ENCODE measurements at places on chromosomes 7 and 10.

GRCh38 chr10:98001736-98002135 is 28.7 kb downstream of the CRTAC1 start:
- DNase-seq, result no peak

GRCh38 chr7:70466725-70467364 is 665.1 kb upstream of the GALNT17 start:
- no peak for DNase-seq

- DNase-seq, result no peak
Observed at GRCh38 chr10:18261063-18261610, 120.9 kb downstream of the CACNB2 start.

- DNase-seq, result no peak
Observed at GRCh38 chr7:121525155-121525819, 129.2 kb upstream of the FAM3C start.

DNA sequence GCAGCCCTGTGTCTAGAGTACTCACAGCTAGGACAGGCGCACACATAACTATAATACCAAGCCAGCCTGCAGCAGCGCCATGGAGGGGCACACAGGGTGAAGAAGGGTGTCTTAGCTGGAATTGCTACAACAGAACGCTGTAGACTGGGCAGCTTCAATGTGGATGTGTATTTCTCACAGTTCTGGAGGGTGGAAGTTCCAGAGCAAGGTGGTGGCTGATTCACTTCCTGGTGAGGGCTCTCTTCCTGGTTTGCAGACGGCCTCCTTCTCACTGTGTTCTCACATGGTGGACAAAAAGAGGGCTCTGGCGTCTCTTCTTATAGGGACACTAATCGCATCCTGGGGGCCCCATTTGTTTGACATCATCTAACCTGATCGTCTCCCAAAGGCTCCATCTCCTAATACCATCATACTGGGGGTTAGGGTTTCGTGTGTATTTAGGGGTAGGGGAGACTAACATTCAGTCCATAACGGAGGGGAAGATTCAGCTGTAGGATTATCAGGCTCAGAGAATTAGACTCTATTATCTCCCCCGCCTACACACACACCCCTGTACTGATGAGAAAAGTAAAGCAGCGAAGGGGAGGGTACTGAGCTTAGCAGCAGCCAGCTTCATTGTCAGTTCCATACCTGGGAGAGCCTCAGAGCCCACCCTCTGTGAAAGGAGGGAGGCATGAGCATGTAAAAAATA is 289.1 kb downstream of the CCDC3 start:
- no peak for DNase-seq

DNA sequence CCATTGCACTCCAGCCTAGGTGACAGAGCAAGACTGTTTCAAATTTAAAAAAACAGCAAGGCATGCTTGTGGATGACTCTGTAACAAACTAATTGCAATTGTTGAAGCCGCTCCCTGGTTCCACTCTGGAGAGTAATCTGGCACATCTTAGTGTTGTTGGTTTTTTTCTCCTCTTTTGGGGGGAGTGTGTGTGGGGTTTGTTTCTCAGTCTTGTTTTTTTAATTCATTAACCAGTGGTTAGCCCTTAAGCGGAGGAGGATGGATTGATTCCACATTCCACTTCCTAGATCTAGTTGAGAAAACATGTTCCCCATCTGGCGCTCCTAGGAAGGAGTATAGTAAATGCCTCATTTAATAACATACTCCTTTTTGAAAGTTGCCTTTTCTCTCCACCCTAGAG is 8.6 kb upstream of the ZNF713 start:
- DNase-seq, result no peak

DNA sequence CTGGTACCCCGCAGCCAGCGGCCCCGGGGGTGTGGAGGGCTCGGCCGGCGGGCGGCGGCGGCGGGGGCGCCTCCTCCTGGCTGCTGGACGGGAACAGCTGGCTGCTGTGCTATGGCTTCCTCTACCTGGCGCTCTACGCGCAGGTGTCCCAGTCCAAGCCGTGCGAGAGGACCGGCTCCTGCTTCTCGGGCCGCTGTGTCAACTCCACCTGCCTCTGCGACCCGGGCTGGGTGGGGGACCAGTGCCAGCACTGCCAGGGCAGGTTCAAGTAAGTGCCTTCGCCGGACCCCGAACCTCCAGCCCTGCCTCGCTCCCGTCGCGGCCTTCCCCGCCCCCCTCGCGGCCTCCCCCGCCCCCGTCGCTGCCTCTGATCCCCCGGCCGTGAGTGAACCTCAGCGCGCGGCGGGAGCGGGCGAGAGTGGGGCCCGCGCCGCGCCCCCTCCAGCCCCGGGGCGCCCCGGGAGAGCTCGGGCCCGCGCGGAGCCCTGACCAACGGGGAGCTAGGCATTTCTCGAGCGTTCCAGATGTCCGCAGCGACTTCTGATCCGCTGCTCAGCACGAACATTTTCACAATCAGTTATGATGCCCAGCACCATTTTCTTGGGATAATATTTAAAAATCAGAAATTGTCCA is 727 bp downstream of the ATRNL1 start:
- DNase-seq, result no peak
